ENCODE measurements at places on chromosomes 1 and 21.

DNA sequence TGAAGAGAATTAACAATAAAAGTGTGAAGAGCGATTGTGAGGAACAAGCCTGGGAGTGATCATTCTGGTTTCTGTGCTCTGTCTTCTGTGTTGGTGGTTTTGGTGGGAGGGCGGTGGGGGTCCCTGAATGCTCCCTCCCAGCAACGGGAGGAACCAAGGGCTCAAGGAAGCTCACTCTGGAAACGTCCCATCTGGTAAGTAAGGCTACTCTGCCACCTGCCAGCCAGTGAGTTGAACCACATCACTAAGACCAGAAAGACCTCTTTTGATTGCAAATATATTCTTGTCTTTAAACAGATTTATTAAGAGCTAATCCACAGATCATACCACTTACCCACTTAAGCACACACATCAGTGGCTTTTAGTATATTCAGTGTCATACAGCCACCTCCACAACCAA lies 125.0 kb downstream of the PRDM2 start:
- no peak for DNase-seq

GRCh38 chr21:41899426-41900202 lies 20.5 kb upstream of the PRDM15 start:
- DNase-seq: no peak

- DNase-seq: no peak
These were observed 170.8 kb downstream of the ADSS2 start for GRCh38 chr1:244280859-244281258.

- no peak for DNase-seq
These were observed 25.0 kb upstream of the POU3F1 start for GRCh38 chr1:38071312-38072256.

DNA sequence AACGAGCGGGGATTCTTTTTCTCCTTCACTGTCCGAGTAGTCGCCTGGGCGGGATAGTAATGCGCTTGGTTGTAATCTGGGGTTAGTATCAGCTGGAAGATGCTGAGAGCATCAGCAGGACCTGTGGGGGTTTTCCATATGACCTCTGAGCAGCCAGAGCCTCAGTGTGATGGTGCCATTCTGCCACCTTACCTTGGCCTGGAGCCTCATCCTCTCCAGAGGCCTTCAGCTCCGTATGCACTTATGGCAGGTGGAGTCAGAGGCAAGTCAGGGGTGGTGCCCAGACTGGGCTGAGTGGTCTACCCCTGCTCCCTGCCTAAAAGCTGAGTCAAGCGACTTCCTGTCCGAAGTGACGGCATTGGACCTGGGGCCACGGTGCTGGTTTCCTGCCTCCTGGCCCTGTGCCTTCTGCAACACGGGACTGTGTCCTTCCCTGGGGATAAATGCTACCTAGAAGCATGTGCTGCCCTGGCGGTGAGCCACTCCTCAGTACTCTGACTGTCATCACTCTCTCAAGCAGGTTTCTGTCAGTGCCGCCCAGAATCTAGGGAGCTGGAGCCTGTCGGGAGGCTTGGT lies 24.7 kb downstream of the TENT5C start:
- no peak for DNase-seq

DNA sequence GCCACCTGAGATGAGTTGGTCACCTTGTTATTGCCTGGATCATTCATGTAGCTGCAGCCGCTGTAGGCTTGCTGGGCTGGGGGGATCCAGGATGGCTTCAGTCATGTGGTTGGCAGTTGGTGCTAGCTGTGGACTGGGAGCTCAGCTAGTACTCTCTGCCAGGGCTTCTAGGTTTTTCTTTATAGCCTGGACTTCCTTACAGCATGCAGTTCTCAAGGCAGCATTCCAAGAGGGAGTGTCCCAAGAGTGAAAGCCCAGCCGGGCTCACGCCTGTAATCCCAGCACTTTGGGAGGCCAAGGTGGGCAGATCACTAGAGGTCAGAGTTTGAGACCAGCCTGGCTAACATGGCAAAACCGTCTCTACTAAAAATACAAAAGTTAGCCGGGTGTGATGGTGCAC lies 23.7 kb upstream of the ACTL8 start:
- DNase-seq: no peak

DNA sequence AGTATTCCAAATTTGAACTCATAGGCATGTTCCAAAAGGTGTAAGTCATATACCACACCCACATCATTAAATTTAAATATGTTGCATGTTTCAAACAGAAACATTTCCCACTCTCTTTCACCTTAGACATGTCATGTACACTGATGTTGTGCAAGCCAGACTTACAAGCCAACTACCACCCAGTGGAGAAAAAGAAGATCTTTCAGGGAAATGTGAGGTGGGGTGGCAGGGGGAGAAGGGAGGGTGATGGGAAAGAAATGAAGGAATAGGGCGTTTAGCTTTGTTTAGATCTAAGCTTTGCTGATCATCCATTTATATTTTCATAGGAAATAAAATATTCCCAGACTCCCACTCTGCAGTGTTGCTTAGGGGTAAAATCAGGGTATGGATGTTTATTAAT lies 1.6 kb downstream of the NEGR1 start:
- DNase-seq: no peak

GRCh38 chr21:26918323-26919079 lies 48.4 kb downstream of the ADAMTS5 start:
- DNase-seq: no peak

Measured in RWPE1 (cell line).